Stimulated activated CD8-positive, alpha-beta memory T cell treated with anti-CD3 and anti-CD28 coated beads, Interleukin-2, amount 100 ng/mL, for 48 hours (primary cell): ENCODE measurements at places on chromosomes 3 and 15.

DNA sequence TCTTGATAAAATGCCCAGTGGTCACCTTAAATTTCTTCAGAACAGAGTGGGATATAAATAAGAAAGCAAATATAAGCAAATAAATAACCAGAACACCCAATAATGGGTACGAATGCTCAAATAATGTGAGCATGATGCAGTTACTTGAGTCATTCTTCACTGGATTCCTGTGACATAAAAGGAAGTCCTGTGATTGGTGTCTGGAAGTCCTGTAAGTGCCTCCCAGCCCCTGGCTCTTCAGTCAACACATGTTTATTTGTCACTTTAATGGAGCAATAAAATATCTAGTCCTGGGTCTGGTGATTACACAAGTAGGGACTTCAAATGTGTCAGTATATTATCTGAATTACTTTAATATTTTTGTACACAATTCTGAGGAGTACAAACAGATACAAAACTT lies 30.4 kb downstream of the TMEM212 start:
- DNase-seq: no peak

DNA sequence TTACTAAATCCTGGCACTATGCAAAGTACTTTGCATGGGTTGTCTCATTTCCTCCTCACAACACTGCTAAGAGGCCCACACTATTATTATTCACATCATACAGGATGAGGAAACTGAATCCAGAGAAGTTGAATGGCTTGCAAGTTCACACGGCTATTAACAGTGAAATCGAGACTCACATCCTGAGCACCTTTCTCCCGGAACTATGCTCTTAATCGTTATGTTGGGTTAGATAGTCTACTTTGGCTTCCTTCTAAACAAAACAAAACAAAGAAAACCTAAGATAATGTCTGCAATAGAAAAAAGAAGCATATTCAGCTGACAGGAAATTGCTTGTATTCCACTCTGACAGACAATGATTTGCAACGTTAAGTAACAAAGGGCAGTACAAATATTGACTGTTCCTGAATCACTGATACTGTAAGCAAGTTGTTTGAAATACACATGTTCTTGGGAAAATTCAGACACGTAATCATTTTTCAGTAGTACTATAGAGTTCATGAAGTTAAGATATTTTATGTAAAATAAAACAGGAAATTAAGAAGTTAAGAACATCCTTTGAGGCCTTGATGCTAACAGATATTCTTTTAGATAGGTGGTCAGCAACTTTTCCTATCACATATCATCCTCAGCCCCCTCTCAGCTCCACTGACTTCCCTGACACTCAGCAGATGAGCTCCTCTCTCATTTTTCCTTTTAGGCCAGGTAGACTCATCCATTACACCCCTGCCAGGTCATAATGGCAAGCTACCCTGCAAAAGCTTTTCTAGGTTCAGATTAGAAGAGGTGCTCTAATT lies 40.7 kb downstream of the C2CD4B start:
- DNase-seq: no peak

DNA sequence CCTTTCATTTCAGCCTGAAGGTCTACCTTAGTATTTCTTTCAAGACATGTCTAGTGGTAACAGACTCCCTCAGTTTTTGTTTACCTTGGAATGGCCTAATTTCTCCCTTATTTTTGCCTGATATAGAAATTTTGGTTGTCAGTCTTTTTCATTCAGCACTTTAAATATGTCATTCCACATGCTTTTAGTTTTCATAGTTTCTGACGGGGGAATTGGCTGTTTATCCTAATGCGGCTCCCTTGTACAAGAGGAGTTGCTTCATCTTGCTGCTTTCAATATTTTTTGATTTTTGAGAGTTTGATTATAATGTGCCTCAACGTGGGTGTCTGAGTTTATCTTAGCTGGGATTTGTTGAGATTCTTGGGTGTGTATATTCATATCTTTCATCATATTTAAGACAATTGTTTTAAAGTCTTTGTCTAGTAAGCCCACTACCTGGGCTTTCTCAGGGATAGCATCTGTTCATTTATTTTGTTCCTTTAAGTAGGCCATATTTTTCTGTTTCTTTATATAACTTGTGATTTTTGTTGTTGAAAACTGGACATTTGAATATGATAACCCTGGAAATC lies 51.1 kb upstream of the PYDC2 start:
- no peak for DNase-seq

- DNase-seq: no peak
These were observed 202.8 kb upstream of the MRPL3 start for GRCh38 chr3:131705558-131706051.

DNA sequence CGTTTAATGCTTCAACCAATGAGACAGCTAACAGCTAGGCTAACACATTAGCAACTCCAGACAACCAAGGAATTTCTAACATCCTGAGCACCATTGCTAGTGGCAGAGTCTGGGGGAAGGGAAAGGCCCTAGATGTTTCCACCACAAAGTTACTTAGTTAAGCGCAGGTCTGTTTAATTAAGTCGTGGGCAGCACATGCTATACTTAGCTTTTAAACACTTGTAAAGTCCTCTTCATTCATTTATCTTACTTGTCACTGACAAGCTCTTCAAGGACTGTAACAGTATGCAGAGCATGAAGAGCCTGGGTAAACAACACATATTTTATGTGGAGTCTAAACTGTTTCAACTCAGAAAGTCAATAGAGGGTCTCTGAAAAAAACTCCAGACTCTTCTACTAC lies 221.1 kb upstream of the WNT5A start:
- no peak for DNase-seq

GRCh38 chr3:136414476-136414875 lies 164.3 kb downstream of the PCCB start:
- no peak for DNase-seq

DNA sequence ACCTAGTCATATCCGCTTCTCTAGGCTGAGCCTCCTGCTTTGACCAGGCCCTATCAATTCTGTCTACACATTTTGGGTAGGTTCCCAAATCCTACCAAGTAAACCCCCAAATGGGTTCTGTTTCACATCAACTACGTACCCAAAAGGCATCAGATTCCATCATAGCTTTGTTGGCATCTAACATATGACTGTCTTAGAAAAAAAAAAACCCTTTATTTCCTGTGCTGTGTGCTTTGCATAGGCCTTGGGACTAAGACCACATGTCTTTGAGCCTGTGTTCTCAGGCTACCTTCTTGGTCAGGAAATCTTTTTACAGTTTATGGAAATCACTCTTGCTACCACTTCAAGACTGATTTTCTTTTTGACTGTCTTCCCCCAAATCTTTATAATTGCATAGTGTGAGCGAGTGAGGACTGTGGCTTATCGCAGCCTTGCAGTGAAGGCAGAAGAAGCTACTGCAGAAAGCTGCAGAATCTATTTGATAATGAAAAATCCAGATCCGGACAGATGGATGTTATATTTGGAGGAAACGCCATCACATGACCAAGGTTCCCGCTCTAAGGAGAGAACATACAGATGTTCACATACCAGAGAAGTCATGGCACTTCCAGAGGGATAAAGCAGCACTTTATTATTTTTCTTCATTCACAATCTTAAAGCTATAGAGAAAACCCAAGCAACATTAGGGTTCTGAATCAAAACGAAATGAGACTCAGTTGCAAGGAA lies 111.2 kb downstream of the EOMES start:
- no peak for DNase-seq

GRCh38 chr3:163056874-163057497 lies 1560.4 kb downstream of the OTOL1 start:
- DNase-seq: no peak

GRCh38 chr3:182972387-182972786 lies 8.0 kb downstream of the DCUN1D1 start:
- no peak for DNase-seq

DNA sequence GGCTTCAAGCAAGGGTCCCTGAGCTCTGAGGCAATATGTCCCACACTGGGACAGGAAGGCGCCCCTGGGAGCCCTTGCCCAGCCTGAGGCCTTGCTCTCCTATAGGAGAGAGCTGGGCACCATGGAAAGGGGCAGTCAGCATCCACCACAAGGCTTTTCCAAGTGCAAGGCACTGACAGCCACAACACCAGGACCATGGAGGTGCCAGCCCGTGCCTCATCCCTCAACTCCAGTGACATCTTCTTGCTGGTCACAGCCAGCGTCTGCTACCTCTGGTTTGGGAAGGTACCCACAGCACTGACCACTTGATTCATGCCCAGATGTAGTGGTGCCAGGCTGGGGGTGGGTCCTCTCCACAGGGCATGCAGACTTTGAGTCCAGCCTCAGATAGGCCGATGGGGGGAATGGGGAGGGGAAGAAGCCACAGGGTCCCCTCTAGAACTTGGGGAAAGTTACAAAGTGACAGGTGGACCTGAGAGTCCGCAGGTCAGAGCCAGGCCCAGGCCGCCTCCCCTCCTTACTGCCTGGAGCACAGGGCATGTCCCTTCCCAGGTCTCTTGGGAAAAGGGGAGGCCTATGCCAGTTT lies 11.8 kb downstream of the VILL start:
- no peak for DNase-seq

DNA sequence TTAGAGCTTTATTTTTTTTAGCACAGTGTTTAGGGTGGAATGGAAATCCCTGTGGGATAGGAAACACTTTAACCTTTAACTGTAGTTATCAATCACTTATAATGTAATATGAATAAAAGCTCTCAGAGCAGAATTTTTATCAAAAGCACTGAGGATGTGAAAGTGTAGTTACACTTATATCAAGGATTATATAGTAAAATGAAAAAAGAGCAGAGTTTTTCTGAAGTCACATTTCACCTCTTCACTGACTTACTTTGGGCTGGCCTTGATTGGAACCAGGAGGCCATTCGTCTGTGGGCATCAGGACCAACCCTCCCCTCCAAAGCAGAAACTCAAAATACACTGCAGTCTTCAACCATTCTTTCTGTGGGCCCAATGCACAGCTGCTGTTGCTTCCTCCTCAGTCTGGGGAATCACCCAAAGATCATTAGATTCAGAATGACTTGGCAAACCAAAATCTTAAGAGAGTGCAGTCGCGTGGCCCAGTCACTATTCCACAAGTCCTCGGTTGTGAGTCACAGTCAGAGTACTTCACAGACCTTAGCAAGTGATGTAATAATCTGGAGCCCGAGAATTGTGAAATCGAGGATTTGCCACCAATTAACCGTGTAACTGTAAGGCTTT lies 132.6 kb upstream of the COL8A1 start:
- DNase-seq: peak; percentile 2

DNA sequence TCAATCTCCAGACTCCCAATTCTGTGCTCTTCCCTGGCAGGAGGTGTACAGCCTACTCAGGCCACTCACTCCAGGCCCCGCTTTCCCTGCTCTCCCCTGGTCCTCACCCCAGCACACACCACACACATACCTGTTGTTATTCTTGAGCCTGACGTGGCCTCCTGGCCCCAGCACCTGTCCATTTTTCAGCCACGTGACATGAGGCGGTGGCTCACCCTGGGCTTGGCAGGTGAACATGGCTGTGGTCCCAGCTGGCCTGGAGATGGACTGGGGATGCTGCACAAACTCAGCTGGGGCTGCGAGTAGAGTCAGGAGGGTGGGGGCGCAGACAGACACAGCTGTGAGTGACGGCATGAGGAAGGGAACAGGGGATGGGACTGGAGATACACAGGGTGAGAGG lies 27.3 kb downstream of the RNU5B-1 start:
- no peak for DNase-seq

DNA sequence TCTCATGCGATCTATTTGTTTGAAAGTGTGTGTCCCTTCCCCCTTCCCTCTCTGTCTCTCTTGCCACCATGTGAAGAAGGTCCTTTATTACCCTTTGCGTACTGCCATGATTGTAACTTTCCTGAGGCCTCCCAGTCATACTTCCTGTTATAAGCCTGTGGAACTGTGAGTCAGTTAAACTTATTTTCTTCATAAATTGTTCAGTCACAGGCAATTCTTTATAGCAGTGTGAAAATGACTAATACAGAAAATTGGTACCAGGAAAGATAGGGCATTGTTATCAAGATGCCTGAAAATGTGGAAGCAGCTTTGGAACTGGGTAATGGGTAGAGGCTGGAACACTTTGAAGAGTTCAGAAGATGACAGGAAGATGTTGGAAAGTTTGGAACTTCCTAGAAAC lies 743.7 kb upstream of the NECTIN3 start:
- DNase-seq: no peak

DNA sequence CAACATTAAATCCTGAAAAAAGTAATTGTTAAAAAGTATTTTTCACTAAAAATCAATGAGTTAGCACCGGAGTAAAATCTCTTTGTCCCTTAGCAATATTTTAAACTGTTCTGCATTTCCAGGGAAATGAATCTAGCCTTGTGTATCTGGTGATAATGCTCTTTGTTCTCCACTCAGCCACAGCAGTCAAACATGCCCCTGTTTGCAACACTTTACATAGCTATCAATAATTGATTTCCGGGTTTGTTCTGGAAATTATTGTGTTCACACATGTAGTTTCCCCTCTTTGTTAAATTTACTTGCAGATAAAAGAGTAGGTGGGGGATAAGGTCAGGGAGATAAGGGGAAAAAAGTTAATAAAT lies 3.6 kb upstream of the A4GNT start:
- no peak for DNase-seq

DNA sequence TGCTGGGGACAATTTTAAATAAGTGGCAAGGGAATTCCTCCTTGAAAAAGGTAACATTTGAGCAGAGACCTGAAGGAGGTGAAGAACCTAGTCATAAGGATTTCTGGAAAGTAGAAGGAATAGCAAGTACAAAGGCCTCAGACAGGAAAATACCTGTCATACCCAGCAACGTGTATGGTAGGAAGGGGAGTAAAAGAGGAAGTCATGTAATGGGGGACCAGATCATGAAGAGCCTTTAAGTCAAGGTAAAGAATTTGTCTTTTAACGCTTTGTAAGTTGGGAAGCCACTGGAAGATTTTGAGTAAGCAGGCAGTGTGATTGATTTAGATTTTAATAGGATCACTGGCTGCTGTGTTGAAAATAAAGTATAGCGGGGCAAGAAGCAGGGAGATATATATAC lies 43.4 kb upstream of the FAH start:
- no peak for DNase-seq

- no peak for DNase-seq
These were observed 259.8 kb downstream of the FAM43A start for GRCh38 chr3:194945508-194945907.

GRCh38 chr3:32392536-32393302 lies 1.1 kb downstream of the CMTM7 start:
- DNase-seq: no peak

DNA sequence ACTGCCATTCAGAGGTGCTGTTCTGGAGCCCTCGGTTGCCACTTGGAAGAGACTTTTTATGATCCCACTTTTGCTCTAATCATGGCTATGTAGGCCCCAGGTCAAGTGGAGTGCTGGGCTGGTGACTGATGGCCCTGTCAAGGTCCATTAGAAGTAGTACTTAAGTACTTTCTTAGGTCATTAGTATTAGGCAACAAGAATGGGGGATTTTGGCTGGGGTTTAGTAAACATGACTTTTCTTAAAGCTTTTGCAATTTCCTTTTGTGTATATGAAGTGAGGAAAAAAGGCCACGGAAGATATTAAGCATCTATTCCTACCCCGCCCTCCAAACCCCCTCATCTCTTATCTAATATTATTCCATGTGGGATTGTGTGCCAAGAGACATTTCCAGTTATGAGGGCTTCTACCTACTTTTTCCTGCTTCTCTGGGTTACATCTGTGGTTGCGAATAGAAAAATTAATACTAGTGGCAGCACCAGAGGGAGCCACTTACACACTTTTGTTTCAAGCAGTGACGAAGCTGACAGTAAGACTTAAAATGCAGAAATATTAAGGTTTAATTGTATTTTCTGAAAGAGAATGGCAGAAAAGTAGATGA lies 13.9 kb downstream of the NLGN1 start:
- no peak for DNase-seq

GRCh38 chr3:8642001-8642400 lies 2.6 kb downstream of the SSUH2 start:
- no peak for DNase-seq
